ENCODE measurements at places on chromosomes 6 and 20.
A peak's percentile ranks its signal among the peaks of the same experiment; 100 is the strongest.

GRCh38 chr20:44032583-44033331, 118.1 kb downstream of the TOX2 start:
- no peak for DNase-seq

GRCh38 chr6:128597004-128597403, 76.6 kb upstream of the PTPRK start:
- no peak for DNase-seq

DNA sequence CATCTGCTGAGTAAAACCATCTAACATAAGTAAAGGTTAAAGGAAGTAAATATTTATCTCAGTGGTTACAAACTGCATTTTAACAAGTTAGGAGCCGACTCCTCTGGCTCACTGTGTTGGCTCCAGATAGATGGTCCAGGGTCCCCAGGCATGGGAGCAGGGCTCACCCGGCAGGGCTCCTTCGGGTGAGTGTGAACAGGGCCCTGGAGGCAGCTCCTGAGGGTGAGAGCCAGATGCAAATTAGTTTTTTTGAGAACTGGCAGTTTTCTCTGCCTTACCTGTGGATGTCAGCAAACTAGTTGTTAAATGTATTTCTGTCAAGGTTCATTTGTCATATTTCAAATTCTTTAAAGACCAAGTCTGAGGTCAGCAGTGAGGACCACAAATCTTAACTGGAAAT, 21.5 kb downstream of the TPBG start:
- DNase-seq = no peak

- no peak for DNase-seq
These were observed 11.1 kb upstream of the HTR1B start for GRCh38 chr6:77474286-77474956.

- DNase-seq = no peak
These were observed 987.0 kb upstream of the MAP3K7 start for GRCh38 chr6:91573826-91574416.

GRCh38 chr6:684831-685636, 7.9 kb downstream of the EXOC2 start:
- DNase-seq = no peak

DNA sequence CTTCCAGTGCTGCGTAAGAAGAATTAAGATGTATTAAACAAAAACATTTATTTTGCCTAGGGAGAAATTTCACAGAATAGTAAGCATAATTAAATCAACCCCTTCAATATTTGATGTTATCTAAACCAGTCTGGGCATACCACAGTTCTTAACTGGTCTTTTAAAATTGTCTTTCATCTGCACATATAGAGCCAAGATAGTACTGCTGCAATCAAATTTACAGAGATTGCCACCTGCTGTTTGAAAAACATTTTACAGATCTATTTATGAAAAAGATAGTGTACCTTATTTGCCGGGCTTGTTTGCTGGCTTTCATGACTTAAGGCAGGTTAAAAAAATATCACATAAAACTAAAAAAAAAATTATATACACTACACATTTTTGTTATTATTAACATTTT, 323.2 kb downstream of the ADGRB3 start:
- no peak for DNase-seq

DNA sequence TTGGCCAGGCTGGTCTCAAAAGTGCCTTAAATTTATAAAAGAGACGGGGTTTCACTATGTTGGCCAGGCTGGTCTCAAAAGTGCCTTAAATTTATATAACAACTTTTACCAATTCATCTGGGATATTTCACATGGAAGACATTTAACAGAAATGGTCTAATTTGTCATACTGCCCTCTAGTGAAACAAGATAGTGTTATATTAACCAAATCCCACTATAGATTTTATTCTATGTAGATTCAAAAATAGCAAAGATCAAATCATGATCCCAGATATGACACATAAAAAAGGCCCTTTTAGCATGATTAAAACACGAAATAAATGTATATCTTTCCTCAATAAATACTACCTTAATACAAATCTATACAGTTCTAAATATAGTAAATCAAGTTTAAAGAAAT, 102.8 kb upstream of the TFAP2D start:
- DNase-seq = no peak

GRCh38 chr6:39452306-39453145, 130.0 kb upstream of the KCNK16 start:
- peak; percentile 11 for DNase-seq

DNA sequence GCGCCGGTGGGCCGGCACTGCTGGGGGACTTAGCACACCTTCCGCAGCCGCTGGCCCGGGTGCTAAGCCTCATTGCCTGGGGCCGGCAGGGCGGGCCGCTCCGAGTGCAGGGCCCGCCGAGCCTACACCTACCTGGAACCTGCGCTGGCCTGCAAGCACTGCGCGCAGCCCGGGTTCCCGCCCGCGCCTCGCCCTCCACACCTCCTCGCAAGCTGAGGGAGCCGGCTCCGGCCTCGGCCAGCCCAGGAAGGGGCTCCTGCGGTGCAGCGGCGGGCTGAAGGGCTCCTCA, 10.7 kb upstream of the MPC1 start:
- no peak for DNase-seq

DNA sequence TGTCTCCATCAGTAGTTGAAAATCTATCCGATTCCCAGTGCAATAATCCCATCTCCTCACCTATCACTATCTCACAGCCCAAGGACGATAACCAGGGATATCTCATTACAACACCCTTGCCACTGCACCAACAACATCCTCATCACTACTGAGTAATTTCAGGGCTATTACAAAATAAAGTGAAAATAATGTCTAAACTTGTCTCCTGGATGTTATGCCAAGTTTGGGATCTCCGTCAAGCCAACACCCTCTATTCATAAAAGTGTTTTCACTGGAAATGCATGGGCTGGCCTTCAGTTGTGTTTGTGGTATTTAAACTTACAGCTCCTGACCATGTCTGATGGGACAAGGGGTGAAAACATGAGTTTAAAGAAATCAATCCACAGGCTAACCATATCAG, 42.0 kb upstream of the STMND1 start:
- no peak for DNase-seq

Measured in spinal cord (tissue), 10 donors.